ENCODE measurements at places on chromosomes 7 and 10.

GRCh38 chr10:26093229-26093628 is 123.3 kb upstream of the GAD2 start:
- no peak for DNase-seq

DNA sequence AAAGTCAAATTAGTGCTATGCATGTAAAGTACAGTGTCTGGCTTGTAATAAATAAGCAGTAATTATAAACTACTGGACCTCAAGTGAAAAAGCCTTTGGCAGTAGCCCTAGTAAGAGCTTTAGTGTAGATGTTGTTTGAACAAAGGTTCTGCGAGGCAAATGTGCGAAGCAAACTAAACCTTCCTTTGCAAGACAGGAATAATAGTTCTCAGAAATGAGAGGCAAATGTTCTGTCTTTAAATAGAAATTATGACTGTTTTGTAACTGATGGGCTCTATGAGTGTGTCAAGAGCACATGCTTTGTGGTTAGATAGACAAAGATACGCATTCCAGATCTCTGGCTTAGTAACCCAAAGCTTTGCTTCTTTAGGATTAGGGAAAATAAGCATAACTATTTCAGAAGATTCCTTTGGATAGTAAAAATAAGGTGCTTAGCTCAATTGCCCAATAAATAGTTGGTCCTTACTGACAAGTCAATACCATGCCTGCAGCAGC is 169.2 kb upstream of the CDC14C start:
- DNase-seq, result no peak

DNA sequence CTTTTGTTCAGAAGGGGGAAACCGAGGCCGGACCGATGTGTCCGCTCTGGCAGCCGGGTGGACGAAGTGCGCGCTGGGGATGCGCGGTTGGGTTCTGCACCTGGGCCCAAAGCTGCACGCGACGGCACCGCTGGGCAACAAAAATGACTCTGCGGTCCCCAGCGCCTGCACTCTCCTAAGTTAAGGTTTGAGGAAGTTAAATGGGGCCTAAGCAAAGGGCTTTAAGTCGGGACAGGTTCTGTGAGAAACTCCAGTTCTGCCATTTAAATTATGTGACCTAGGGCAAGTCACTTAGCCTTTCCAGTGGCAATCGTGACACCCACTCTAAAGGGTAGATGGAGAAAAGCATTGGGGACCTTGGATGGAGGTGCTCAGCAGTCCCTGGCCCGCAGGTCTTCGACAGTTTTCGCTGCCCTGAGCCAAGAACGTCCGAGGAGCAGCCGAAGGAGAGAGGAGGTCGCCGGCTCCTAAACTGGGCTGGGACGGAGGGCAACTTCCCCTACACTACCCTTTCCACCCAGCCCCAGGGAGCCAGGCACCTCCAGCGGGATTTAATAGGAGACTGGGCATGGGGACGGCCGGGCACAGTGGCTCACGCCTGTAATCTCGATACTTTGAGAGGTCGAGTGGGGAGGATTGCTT is 534 bp upstream of the ACBD5 start:
- DNase-seq, result peak; percentile 76

DNA sequence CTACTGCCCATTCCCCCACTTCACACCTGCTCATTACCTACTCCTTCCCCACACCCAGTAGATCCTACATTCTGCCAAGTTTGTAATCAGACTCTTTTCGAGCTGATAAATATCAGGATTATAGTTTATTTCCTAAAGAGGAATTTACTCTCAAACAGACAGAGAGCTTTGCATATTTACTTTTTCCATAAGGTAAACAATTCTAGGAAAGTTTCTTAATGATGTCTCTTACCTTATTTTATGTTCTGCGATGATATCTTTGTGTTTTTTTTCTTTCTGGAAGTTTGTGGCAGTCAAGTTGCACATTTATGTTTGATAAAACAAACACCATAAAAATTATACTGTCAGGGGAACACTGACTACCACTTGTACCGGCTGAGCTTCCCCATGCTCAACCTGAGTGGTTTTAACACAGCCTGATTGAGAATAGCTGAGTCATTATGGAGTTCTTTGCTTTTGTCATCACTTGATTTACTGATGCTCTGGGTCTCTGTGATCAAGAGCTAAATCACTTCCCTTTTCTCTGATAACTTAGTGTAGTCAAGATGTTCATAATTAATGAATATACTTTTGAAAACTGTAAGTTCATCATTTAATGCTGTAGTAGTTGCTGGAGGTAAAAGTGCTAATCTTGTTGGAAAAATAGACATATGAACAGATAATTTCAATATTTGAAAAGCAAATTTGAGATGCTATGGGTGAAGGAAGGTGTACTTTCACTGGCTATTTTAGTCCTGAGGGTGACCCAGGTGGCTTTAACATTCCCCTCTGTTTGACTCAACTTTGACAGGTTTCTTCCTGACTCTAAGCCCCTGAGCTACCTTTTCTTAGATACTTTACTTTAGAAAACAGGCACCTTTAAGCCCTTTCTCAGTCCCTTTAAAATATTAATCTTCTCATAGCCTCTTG is 1034.5 kb upstream of the LRRTM3 start:
- DNase-seq, result peak; percentile 96

GRCh38 chr7:5692112-5692844 is 89.2 kb downstream of the RNF216 start:
- no peak for DNase-seq

GRCh38 chr7:5226921-5227785 is 37.1 kb downstream of the WIPI2 start:
- DNase-seq, result no peak

GRCh38 chr7:90766814-90767564 is 170.9 kb downstream of the CDK14 start:
- DNase-seq, result no peak

GRCh38 chr10:102627291-102627735 is 17.0 kb upstream of the TRIM8 start:
- DNase-seq, result no peak

DNA sequence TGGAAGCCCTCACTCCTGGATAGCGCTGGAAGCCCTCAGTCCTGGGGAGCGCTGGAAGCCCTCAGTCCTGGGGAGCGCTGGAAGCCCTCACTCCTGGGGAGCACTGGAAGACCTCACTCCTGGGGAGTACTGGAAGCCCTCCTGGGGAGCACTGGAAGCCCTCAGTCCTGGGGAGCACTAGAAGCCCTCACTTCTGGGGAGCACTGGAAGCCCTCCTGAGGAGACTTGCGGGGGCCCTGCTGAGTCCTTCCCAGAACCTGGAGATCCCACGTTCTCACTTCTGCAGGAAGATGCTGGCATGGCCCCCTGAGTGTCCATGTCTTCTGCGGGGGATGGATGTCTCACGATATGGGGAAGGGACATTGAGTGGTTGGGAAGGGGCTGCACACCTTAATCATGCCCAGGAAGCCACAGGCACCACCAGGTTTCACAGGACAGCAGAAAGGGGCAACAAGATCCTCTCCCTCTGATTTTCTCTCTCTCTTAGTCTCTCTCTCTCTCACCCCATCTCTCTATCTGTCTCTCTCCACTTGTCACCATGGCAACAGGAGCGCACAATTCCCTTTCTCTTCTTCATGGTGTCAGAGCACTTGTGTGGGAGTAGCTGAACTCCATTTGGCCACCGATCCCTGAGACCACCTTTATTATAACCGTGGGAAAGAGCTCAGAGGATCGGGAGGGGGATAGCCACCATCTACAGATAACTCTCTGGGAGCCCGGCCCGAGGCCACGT is 267.0 kb downstream of the TCERG1L start:
- no peak for DNase-seq

DNA sequence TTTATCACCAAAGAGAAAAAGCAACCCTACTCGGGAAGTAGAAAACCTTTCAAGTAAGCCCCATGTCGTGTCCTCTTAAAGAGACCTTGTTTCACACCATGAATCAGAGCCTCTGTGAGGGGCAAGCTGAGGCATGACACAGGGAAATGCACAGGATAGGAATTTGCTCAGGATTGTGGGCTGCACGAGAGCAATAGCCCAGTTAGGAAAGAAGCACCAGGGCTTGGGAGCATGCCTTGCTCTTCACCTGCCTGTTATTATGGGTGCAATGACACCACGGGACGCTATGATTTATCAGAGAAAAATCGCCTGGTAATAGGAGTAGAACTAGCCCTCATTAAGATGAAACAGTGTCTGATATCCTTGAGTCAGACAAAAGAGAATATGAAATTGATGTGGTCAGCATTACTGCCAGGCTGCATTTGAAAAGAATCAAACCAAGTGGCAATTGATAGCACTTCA is 562.9 kb upstream of the NRP1 start:
- DNase-seq, result no peak

DNA sequence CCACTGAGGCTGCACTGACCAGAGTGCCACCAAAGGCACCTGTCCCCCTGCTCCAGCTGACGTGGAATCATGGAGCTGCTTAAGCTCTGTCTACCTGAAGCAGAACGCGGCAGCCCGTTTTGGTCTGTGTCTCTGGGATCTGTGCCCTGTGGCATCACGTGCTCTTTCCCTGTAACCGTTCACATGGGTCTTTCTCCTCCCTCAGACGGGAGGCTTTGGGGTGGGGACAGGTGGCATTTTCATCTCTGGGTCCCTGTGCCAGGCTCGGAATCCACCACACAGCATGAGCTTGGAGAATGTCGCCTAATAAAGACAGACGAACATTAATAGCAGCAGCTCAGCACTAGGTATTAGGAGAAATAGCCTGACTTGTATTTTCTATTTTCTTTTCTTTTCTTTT is 1.6 kb upstream of the ADAP1 start:
- DNase-seq, result no peak

- no peak for DNase-seq
Measured at GRCh38 chr10:110373857-110374654, 69.3 kb upstream of the SMNDC1 start.

DNA sequence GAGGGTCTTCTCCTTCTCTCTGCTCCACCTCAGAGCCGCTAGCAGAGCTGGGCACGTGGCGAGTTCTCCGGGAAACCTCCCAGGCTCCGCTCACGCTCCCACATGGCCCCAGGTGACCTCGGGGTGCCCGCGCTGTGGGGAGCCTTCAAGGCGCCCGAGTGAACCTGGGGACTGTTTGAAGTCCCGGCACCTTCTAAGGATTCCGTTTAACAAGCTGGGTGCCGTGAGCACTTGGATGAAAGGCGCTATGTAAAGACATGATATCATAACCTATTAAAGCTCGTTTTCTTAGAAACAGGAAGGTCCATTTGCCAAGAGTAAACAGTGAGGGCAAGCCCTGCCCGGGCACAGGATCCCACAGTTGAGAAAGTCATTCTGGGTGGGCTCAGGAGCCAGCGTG is 15.8 kb upstream of the MYL10 start:
- DNase-seq, result no peak

DNA sequence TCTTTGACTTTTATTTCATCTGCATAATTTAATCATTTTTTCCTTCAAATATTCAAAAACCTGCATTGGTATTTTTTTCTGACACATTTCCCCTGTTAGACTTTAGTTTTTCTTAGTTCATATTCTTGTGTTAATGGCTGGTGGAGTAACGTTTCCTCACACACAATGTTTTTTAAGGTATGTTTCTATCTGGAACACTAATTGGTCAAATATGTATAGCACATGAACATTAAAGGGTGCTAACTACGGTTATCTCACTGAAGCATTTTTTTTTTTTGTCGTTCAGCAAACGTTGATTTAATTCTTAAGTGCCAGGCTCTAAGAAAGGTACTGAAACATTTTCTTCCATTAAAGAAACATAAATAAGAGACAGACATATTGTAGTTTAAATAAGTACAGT is 87.7 kb downstream of the PTPRZ1 start:
- DNase-seq, result no peak

GRCh38 chr10:13681095-13681494 is 94.3 kb downstream of the PRPF18 start:
- no peak for DNase-seq

DNA sequence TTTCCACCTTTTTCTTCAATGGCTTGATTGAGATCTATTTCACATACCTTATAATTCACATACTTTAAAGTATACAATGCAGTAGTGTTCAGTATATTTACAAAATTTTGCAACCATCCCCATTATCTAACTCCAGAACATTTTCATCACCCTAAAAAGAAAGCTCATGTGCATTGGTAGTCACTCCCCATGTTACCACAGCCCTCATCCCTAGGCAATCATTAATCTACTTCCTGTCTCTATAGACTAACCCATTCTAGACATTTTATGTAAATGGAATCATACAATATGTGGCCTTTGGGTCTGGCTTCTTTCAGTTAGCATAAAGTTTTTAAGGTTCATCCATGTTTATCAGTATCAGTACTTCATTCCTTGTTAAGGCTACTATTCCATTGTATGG is 214.2 kb downstream of the WDR11 start:
- no peak for DNase-seq

DNA sequence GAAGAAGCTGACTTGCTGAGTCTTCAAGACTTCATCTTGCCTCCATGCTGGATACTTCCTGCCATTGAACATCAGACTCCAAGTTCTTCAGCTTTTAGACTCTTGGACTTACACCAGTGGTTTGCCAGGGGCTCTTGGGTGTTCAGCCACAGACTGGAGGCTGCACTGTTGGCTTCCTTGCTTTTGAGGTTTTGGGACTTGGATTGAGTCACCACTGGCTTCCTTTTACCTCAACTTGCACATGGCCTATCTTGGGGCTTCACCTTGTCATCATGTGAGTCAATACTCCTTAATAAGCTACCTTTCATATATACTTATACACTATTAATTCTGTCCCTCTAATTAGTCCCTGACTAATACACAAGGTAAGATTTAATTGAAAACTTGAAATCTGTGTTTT is 361.7 kb upstream of the SEMA3C start:
- DNase-seq, result no peak

DNA sequence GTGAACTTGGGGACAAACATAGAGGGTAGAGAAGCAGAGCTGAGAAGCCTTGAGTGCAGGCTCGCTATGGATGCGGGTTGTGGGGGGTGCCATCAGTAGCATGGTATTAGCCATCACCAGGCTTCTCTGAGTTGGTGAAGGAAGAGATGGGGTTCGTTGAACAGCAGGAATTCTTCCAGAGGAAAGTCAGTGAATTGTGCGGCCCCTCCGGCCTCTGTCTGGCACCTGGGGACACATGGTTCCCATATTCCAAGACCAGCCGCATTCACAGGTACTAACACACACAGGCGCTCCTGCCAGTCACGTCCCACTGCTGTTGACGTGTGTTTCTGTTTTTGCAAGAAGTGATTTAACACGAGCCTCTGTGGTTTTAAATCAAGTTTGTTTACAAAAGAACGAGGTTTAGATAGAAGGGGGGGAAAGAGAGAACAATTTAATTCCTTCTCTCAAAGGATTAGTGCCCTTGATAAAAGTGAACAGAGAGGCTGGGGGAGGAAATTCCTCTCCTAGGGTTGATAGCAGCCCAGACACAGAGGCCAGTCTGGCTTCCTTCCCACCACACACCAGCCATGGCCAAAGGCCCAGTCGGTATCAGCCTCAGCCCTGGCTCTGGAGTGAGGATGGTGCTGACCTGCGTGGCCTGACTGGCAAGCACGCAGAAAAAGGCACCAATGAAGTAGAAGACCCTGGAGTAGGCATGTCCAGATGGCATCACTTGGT is 252.6 kb upstream of the IGFBP3 start:
- DNase-seq, result no peak

DNA sequence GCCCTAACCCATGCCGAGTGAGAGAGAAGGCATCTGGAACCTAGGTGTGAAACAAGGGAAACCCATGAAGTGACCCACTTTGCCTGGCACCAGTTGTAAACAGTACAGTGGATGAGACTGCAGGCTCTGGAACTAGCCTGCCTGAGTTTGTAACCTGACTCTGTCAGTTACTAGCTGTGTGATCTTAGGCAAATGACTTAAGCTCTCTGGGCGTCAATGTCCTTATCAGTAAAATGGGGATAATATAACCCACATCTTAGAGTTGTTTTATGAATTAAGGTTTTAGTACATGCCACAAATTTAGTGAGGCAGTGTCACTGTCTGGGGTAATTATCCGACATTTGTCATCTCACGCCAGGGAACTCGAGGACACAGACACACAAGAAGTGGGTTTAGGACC is 82.9 kb upstream of the AGK start:
- DNase-seq, result no peak

GRCh38 chr7:106022193-106022821 is 59.2 kb downstream of the CDHR3 start:
- DNase-seq, result peak; percentile 87

All from common myeloid progenitor, CD34-positive (primary cell).